ENCODE measurements at places on chromosomes 13 and 19.

DNA sequence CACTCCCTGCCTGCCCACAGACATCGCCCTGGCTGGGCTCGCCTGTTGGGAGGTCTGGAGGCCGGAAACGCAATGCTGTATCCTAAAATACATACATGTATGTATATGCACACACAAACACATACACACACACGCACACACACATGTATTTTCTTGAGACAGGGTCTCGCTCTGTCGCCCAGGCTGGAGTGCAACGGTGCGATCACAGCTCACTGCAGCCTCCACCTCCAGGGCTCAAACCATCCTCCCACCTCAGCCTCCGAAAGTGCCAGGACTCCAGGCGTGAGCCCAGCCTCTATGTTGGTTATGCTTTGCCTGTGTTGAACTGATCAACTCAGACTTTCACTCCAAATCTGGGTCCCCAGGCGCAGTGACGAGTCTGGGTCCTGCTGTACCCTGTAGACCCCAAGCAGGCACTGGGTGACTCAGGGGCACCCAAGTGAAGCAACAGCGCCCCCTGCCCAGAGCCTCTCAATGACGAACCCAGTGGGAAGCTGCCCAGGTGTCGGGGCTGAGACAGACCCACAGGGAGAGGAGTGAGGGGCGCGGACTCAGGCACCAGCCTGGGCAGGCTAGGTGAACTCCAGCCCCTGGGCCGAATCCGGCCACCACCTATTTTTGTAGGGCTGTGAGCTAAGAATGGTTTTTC is 27.4 kb upstream of the CACTIN start:
- peak; percentile 22 for DNase-seq

- no peak for DNase-seq
Measured at GRCh38 chr19:8462571-8462970, 17.8 kb downstream of the HNRNPM start.

GRCh38 chr13:65623148-65623547 is 1607.0 kb downstream of the PCDH9 start:
- DNase-seq = no peak

- DNase-seq = no peak
Measured at GRCh38 chr13:51262501-51263211, 40.5 kb downstream of the FAM124A start.

- DNase-seq = peak; percentile 75
Measured at GRCh38 chr19:4506449-4507149, 11.7 kb downstream of the PLIN4 start.

Measured in GM23248 (cell line).